Globus pallidus (tissue), 1 donor: ENCODE measurements at places on chromosomes 5 and 9.
A peak's percentile ranks its signal among the peaks of the same experiment; 100 is the strongest.

- no peak for DNase-seq
Observed at GRCh38 chr9:73093740-73094379, 57.8 kb upstream of the ANXA1 start.

GRCh38 chr5:104045987-104046386, 483.4 kb upstream of the NUDT12 start:
- no peak for DNase-seq

DNA sequence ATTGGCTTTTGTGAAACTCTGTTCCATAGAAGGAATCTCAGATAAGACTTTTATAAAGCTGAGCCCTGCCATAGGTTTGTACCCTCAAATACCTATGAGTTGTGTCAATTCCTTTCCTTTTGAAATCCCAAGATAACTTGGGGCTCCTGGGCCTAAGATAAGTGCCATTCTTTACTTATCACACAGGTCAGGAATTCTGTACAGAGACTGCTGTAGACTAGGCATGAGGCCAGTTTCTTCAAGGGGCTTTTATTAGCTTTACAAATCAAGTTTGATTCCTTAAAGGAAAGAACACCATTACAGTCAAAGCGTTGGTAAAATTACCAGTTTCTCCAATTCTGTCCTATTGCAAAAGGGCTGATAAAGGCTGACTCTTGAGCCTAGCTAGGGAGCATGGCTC, 39.2 kb downstream of the SHC3 start:
- no peak for DNase-seq

GRCh38 chr5:38167562-38167996, 90.8 kb upstream of the EGFLAM start:
- no peak for DNase-seq

- DNase-seq: no peak
Observed at GRCh38 chr9:21383627-21384026, 1.6 kb downstream of the IFNA2 start.

GRCh38 chr5:98200726-98201541, 572.5 kb upstream of the RGMB start:
- DNase-seq: no peak

DNA sequence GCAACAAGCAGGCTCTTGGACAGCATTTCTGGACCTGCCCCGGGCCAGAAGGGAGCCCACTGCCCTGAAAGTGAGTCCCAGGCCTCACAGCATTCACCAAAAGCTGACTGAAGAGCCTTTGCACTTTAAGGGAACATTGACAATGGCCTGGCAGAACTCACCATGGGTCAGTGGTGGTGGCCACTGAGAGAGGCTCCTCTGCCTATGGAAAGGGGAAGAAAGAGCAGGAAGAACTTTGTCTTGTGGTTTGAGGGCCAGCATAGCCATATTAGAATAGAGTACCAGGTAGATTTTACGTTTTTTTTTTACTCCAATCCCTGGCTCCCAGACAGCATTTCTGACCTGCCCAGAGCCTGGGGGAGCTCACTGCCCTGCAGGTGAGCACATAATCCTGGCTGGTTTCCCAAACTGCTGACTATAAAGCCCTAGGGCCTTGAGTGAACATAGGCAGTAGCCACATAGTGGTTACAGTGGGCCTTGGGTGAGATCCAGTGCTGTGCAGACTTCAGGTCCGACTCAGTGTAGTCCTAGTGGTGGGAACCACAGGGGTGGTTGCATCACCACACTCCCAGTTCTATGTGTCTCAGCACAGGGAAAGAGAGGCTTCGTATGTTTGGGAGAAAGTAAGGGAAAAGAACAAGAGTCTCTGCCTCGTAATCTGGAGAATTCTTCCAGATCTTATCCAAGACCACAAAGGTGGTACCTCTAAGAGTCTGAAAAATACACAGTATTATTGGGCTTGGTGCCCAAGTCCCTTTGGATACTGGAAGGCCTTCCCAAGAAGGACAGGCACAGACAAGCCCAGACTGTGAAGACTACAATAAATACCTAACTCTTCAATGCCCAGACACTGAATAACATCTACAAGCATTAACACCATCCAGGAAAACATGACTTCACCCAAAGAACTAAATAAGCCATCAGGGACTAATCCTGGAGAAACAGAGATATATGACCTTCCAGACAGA, 89.5 kb downstream of the TSSK1B start:
- DNase-seq: no peak

GRCh38 chr9:96884443-96884842, 30.1 kb upstream of the ZNF782 start:
- DNase-seq: no peak

GRCh38 chr9:114652776-114653555, 4.6 kb downstream of the TEX53 start:
- no peak for DNase-seq

- no peak for DNase-seq
Observed at GRCh38 chr9:98356326-98356725, 100.9 kb upstream of the TBC1D2 start.

DNA sequence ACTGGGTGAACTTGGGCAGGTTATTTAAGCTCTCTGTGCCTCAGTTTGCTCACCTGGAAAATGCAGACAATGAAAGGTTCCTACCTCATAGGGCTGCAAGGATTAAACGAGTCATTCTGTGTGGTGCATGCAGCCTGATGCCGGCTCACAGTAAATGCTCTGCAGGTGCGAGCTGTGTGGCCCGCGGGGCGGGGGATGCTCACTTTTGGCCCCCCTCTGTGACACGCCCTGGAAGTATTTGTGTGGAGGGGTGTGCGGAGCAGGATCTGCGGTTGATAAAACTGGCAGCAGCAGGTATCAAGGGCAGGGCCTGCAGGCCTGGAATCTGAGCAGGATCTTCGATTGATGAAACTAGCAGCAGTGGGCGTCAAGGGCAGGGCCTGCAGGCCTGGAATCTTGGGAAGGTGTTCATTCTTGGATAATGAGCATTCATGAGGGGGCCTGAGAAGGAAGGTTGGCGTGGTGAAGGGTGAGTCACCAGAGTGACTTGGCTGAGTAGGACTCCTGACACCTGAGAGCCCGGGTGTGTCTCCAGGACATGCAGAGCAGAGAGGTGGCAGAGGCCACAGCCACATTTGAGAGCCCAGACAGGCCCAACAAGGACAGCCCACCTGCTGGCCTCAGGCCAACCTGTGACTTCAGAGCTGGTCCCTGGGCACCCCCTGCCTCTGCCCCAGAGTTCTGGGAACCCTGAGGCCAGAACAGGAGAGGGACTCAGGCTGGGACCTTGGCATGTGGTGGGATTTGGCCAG, 11.9 kb downstream of the UNC5A start:
- DNase-seq: no peak

GRCh38 chr9:13213337-13213736, 66.2 kb downstream of the MPDZ start:
- peak; percentile 21 for DNase-seq

GRCh38 chr5:66929995-66930394, 266.6 kb downstream of the CD180 start:
- DNase-seq: no peak

DNA sequence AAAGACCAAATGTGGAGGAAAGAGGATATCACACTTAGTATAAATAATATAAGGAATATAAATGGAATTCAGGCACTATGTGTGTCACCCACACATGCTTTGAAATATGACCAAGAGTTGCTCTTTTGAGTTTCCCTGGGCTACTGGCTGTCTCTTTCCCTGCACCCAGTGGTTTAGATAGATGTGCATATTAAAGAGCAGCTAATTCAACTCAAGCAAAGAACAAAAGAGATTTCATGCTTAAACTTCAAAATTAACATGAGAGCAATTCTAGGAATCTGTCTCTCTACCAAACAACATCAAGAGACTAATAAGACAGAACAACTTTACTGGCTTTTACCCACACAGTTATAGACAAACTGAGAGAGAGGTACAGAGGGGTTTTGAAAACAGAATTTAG, 38.0 kb upstream of the ITGA1 start:
- DNase-seq: no peak

DNA sequence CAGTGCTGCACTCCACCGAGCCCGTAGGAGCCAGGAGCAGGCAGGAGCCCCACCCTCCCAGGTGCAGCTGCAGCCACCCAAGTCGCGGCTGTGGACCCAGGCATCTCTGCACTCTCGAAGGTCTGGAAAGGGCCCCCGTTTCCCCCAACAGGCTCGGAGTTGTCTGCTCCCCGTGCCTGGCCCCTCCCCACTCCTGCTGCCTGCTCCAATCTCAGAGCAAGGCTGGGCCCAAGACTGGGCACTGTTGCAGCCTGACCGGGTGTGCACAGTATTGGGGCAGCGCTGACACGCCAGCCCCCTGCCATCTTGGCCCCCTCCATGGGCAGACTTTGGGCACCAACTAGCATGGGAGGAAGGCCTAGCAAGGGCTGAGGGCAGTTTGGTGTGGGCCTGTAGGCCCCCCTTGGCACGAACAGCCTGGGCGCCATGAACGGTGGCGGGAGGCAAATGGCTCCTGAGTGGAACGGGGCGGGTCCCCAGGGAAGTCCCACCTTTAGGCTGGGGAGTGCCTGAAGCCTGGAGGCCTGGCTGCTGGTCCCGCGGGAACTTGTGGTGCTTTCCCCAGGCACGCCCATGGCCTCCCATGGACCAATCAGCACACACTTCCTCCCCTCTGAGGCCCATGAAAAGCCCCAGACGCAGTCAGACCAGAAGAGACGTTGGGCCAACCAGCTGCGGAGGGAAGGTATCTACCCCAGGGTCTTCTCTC, 60.4 kb downstream of the PSAT1 start:
- DNase-seq: no peak

DNA sequence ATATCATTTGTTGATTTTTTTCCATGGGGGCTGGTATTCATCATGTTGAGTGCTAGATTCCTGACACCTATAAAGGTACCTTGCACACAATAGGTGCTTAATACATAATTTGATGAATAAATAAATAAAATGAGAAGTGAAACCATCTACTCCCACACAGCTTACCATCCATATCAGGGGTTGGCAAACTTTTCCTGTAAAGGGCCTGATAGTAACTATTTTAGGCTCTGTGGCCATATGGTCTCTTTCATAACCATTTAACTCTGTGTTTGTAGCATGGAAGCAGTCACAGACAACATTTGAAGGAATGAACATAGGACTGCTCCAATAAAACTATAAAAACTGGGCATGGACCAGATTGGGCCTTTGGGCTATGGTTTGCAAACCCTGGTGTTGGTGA, 100.3 kb downstream of the GCNT1 start:
- no peak for DNase-seq

- peak; percentile 72 for DNase-seq
Observed at GRCh38 chr5:150428106-150428876, 15.6 kb upstream of the CD74 start.

GRCh38 chr9:96133321-96134021, 168.5 kb downstream of the HSD17B3 start:
- DNase-seq: no peak

GRCh38 chr9:78295731-78296130, 1.2 kb upstream of the PSAT1 start:
- peak; percentile 37 for DNase-seq

- DNase-seq: no peak
Observed at GRCh38 chr5:127754259-127754658, 51.1 kb downstream of the CCDC192 start.

DNA sequence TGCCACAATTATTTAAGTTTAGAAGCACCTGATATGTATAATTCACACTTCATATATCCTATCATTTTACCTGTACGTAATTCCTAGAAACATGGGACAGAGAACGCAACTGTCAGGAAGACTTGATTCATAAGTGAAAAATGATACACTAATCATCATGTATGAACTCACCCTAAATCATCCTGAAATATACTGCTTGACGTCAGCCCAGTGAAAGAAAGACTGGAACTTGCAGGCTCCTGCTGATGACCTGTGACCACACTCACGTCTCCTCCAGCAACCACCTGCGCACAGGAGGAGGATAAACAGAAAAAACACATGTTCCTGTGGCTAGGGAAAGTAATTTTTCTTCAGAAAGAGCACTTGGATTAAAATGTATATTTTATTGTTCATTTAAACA, 169.7 kb downstream of the MPDZ start:
- DNase-seq: no peak

DNA sequence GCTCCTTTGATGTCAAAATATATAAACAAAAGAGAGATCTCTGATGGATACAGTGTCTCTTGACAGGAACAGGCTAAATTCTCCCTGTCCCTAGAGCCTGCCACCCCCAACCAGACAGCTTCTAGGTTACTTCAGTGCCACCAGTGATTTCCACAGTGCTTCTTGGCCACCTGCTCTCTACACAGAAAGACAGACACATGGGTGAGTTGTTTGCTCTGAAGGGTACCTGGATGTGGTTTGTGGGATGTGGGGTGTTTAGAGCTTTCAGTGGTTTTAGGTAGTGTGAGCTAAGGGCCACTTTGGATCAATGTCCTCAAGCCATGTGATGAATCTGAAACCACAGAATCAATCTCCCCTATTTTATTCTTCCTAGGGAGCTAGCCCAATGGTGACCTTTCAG, 125.4 kb downstream of the ANKRD18B start:
- DNase-seq: no peak

- DNase-seq: no peak
Observed at GRCh38 chr5:7325975-7326913, 69.7 kb upstream of the ADCY2 start.

DNA sequence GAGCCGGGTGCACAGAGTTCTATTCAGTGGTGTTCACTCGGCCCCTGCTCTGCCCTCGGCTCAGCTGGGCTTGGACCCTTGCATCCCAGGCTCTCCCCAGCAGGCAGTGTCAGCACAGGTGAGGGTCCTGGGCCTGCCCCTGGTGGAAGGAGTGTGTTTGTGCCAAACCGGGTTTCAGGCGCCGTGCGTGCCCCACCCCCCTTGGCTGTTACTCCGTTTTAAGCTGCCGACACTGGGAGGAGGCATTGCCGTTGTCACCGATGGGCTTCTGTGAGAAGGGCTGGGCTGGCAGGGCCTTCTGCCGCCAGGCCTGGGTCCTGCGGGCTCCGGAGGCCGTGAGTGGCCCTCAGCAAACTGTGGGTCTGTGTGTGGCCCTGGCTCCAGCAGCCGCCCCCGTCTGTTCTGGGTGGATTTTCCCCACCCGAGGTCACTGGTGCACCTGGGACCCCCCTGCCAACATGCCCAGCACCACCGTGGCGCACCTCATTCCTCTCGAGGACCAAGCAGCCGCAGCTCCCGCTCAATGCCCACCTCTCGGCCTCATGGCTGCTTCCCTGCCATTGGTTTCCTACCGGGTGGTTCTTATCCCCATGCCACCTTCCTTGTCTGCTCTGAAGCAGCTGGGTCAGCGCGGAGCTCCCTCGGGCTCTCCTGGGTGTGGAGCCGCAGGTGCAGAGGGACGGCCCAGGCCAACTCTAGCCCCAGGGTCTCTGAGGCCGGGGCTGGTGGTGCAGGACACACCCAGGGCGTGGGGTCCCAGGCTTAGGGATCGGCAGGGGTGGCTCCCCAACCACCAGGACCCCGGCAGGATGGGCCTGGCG, 44.3 kb upstream of the EXOC3 start:
- no peak for DNase-seq

GRCh38 chr5:161966564-161966963, 101.0 kb upstream of the GABRG2 start:
- peak; percentile 48 for DNase-seq
